ENCODE measurements at places on chromosomes 4 and X.

GRCh38 chr4:189084671-189085070 lies 856.0 kb upstream of the FRG1 start:
- no peak for DNase-seq

GRCh38 chrX:47514533-47515235 lies 31.7 kb upstream of the ZNF41 start:
- DNase-seq: peak; percentile 73

DNA sequence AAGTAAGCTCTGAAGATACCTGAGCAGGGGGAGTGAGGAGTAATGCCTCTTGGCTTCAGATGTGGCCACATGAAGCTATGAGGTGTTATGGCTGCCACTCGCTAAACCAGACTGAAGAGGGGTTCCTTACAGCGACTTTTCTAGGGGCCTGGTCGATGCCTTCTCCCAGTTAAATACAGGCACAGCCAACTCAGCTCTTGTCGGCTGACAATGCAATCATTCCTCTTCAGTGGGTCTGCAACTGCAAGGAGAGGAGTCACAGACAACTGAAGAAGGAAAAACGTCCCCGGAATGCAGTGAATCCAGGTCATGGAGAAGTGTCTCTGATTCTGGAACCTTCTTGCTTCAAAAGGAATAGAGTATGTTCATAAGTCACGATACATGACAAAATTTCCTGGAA lies 106.4 kb downstream of the RNF150 start:
- DNase-seq: no peak

DNA sequence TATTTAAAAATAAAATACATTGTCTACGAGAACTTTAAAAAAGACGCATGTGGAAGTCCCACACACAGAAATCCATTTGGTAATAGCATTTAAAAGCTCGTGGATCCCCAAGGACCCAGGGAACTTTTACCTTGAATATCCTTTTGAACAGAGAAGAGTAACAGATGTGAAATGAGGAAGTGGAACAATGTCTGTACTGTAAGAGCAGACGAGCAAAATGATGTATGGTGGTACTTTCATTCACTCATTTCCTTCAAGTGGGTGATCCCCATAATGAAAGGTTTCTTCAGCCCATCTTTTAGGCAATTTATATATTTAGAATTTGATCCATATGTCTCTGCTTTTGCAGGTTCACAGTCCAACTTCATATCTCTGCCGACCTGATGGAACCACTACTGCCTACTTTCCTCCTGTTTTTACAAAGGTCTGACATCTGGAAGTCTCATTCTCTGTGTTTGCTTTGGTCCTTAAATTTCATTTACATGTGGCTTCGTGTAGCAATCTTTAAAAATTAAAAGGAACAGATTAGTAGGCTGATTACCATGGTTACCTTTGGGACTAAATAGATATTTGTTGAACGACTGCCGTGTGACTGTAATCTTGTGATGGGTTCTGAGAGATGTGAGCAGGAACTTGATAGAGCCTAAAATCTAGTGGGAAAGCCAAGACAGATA lies 188.4 kb downstream of the PALLD start:
- no peak for DNase-seq

- DNase-seq: peak; percentile 4
Observed at GRCh38 chr4:125681240-125681639, 366.5 kb downstream of the FAT4 start.

DNA sequence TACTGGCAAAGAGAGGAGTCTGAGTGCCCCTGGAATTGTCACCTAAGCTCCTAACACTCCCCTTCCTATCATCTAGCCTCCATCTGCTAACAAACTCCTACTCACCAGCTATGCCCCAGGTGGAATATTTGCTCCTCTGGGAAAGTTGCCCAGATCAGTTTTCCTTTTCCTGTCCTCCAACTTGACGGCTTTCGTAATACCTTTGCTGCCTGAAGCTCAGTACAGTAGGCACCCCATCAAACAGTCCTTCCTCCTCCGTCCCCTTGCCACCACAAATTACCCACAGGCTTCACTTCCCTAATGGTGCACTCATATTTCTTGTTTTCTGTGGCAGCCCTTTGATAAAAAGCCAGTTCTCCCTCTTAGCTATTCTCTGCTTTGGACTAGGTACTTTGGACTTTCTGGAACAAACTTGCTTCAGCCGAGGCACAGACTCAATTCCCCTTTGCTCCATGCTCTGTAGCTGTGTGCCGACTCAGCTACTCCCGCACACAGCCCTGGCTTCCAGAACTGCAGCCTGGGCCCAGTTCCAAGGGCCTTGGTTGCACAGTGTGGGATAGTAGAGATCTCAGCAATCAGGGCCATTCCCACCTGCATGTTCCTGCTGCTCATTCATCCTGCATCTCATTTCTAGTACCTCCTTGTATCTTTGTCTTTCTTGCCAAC lies 605.1 kb downstream of the BCOR start:
- peak; percentile 0 for DNase-seq

- no peak for DNase-seq
Observed at GRCh38 chrX:72624194-72624593, 51.6 kb upstream of the HDAC8 start.

GRCh38 chrX:11064851-11065600 lies 46.1 kb upstream of the HCCS start:
- peak; percentile 73 for DNase-seq

- no peak for DNase-seq
Observed at GRCh38 chrX:71224098-71224708, 1.2 kb downstream of the GJB1 start.

- DNase-seq: no peak
Observed at GRCh38 chr4:7518871-7519637, 84.3 kb upstream of the PSAPL1 start.

GRCh38 chrX:16143968-16144367 lies 20.6 kb downstream of the GRPR start:
- no peak for DNase-seq

GRCh38 chr4:135838889-135839288 lies 1637.3 kb upstream of the PABPC4L start:
- peak; percentile 53 for DNase-seq

GRCh38 chr4:5638976-5639375 lies 69.4 kb downstream of the EVC2 start:
- DNase-seq: peak; percentile 12

- DNase-seq: peak; percentile 79
Observed at GRCh38 chrX:115560978-115561604, at the start of gene PLS3. TSS of gene PLS3 (plus strand) at chrX:115561174. CDS start at chrX:115610251, 49,077 bp downstream.

DNA sequence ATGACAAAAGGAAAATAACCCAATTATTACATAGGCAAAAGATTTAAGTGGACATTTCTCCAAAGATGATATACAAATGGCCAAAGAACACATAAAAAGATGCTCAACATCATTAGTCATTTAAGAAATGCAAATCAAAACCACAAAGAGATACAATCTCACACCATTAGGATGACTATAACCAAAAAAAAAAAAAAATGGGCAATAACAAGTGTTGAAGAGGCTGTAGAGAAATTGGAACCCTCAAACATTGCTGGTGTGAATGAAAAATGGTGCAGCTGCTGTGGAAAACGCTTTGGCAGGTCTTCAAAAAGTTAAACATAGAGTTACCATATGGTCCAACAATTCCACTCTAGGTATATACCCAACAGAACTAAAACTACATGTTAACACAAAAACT lies 5.6 kb upstream of the PRDX4 start:
- no peak for DNase-seq

DNA sequence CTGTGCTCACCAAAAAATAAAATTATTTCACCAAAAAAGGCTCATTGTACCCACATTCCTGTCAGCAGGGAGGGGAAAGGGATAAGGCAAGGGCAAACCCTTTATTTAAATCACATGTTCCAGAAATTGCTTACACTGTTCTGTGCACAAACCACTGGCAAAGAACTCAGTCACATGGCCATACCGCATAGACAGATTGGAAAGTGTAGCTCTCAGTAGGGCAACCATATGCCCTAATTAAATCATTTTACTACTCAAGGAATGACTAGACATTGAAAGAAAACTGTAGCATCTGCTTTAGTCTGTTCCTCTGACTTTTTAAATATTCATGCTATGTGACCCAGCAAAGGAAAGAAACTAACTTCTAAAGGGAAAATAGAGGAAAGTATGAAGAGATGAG lies 119.2 kb upstream of the FAM241A start:
- no peak for DNase-seq

- DNase-seq: peak; percentile 17
Observed at GRCh38 chr4:2861631-2862436, 18.2 kb downstream of the ADD1 start.

- no peak for DNase-seq
Observed at GRCh38 chr4:131388277-131388676, 1760.8 kb upstream of the PCDH10 start.

- DNase-seq: peak; percentile 63
Observed at GRCh38 chrX:149490100-149490499, 15.0 kb downstream of the IDS start.

GRCh38 chr4:18403327-18403726 lies 381.8 kb upstream of the LCORL start:
- DNase-seq: no peak

GRCh38 chr4:152937336-152938236 lies 1.5 kb downstream of the FHDC1 start:
- peak; percentile 63 for DNase-seq

DNA sequence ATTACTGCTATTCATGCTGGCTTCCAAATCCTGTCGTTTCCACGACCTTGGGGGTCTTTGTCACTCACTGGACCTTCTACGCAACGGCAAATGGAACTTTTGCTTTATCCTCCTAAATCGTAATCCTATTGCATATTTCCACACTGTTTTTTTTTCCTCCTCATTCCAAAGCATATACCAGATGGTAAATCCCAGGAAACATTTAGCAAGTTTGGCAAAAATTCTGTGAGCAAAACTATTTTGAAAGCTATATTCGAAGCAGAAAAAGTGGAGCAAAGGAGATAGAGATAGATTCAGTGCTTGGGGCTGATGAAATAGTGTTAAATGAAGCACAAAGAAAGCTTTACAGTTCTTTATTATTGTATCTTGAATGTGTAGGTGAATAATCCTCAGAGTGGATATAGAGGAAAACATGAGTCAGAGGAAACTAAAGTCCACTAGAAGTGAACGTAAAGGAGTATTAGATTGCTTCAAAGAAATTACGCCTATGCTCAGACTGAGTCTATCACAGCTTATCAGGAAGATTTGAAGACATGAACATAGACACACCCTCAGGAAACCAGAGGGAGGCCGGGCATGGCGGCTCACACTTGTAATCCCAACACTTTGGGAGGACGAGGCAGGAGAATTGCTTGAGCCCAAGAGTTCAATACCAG lies 50.2 kb upstream of the FAM9A start:
- DNase-seq: peak; percentile 10

DNA sequence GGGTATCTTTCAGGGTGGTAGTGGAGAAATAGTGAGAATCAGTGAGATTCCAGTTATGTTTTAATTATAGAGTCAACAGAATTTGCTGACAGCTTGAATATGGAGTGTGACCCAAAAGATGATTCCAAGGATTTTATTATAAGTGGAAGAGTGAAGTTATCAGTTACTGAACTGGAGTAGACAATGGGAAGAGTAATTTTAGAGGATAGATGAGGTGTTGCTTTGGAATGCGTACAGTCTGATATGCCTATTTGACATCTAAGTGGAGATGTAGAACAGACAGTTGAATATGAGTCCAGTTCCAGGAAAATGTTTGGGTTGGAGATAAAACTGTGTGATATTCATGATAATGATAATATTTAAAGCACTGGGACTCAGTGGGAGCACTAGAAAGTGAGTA lies 174.2 kb downstream of the MAPK10 start:
- no peak for DNase-seq

DNA sequence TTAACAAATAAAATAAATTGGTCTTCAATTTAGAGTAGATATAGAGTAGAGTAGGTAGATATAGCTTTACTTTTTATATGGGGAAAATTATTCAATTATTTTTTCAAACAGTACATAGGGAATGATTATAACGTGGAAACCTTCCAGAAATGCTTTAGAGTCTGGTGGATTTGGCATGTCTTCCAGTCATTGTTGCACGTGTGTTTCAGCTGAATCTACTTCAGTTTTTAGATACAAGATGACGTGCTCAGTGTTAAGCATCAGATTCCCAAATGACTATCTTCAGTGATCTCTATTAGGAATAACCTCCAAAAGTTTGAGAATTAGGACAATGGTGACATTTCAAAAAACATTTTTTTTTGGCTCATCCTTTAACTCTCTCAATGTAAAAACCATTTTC lies 616.9 kb downstream of the ANKRD50 start:
- no peak for DNase-seq

DNA sequence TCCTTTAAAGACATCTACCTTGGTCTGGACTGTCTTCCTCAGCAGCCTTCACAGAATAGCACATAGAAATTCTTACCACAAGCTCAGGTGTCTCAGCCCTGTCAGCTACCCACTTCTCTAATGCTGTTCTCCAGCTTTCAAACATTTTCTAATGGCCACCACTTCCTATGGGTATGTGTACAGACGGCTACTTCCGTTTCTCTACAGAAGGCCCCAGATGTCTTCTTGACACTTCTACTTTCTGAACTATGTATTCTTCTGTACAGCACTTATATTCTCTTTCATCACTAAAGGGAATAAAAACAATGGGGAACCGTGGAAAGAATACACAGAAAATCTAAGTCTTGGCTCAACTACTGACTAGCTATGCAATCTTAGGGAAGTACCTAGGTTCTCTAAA lies 13.3 kb downstream of the OPHN1 start:
- no peak for DNase-seq

DNA sequence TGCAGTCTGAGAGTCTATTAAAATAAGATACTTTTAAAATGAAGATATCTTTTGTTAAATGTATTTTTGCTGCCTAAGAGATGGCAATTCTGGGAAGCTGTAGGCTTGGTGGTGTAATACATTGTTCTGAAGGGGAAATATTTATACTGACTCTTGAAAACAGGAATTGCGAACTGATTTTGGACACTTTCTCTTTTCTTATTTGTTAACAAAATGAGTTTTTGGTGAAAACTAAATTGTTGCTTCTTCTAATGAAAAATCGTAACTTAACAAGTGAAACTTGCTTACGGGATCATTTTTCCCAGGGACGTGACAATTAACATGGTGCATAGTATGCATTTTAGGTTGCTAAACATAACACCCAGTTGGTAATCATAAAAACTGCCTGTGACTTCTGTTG lies 71.0 kb downstream of the RAPGEF2 start:
- no peak for DNase-seq

DNA sequence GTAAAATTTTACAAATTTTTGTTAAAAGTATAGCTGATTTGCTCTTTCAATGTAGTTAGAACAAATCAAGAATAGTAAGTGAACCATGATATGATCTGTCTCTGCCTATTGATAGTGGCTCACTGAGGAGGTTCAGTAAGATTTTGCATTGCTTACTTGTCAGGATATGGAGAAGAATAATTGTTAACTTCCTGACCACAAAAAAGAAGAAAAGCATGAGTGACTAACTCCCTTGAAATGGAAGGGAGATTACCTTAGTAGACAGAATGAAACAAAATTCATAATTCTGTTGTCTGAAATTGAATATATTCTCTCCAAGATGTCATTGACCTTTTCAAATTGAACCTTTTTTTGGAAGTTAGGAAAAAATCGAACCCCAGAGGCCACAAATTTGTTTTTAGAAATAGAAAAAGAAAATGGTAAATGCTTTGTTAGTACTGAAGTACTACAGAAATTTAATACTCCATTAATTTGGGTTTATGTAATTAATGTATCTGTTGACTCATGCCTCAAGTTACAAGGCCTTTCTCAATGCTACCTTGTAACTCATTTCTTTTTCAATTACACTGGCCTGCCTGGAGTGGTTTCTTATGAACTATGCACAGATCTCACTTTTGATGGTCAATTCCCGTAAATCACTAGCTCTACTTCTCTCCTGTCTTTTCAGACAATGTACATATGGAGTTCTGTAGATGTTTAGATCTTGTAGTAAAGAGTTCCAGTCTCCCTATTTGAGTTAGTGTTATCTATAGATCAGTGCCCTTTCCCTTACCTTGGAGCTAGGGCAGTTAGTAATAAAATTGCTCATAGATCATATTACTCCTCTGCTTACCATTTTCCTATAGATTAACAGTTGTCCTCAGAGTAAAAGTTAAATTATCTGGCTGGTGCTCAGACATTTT lies 139.3 kb downstream of the TLL1 start:
- peak; percentile 61 for DNase-seq

Measured in epithelial cell of esophagus (primary cell).